Activated naive CD4-positive, alpha-beta T cell treated with anti-CD3 and anti-CD28 coated beads, Interleukin-2, amount 50 U/mL, for 72 hours (primary cell): ENCODE measurements at places on chromosomes 12 and 14.

DNA sequence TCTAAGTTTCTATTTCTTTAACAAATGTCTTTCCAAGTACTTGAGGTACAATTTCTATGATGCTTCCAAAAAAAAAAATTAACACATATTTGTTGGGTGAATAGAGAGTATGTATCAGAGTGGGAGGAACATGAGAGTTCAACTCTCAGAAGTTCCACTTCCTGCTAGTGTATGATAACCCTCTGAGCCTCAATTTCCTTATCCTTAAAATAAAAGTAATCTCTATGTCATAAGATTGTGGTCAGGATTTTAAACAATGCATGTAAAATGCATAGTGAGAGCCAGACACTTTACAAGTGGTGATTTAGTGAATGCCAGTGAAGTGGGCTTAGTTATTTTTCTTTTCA, 270.3 kb upstream of the AMIGO2 start:
- no peak for DNase-seq

DNA sequence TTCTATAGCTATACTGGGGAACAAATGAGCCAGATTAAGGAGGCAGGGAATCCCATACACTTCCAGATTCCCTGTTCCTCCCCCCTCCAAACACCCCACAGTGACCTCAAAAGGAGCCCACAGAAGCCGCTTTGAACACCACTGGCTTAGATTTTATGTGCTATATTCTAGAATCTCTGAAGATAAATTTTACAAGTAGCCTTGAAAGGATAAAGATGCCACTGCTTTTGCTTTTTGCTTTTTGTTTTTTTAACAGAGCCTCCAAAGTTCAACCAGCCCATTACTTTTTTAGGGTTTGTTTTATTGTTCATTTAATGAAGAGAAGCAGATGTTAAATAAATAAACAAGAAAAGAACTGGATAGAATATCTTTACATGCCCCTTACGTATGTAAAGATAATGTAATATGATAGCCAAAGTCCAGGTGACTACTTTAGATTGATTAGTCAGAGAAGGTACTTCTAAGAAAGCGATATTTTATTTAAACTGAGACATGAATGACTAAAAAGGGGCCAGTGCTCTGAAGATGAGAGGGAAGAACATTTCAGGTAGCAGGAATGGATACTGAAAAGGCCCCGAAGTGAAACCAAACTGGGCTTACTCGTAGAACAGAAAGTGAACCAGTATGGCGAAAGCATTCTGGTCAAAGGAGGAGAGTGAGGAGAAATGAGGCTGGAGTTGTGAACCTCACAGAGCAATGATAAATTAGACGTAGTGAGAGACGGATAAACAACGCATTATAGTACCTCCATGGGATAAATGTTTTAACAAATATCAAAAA, 44.6 kb downstream of the DUSP6 start:
- DNase-seq: peak; percentile 8

DNA sequence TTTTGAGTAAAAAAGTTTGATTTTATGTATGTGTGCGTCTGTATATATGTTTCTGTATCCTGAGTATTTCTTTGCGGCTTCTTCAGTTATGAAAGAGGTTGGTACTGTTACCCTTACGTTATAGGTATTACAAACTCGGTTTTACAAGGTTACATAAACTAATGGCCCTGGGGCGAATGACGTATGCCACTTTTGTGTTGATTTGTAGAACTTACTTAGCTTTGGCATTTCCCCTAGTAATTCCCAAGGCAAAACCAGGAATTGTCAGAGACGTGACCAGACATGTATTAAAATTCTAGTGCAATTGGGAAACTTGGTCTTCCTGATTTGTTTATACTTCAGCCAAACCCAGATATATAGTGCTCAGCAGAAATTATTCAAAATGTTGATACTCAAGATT, 93.3 kb downstream of the DUSP16 start:
- DNase-seq: no peak

DNA sequence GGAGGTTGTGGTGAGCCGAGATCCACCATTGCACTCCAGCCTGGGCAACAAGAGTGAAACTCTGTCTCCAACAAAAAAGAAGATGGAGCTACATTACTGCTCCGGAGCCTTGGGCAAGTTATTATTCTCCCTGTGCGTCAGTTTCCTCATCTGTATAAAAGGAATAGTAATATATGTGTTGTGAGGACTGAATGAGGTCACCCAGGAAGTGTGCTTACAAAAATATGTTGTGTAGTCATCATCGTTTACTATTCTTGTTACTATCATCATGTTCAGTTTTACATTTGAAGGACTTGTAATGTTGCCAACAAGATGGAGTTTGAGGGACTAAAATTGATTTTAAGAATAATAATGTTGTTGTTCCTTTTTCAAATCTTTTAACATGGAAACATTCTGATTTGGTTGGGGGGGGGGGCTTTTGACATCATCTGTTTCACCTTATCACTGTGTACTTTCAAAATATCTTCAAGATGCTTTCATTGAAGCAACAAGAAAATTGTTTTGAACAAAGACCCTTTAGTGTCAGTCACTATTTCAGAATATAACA, 156.8 kb downstream of the PDE3A start:
- DNase-seq: no peak

- no peak for DNase-seq
These were observed 13.2 kb downstream of the PLBD1 start for GRCh38 chr12:14554281-14555007.

DNA sequence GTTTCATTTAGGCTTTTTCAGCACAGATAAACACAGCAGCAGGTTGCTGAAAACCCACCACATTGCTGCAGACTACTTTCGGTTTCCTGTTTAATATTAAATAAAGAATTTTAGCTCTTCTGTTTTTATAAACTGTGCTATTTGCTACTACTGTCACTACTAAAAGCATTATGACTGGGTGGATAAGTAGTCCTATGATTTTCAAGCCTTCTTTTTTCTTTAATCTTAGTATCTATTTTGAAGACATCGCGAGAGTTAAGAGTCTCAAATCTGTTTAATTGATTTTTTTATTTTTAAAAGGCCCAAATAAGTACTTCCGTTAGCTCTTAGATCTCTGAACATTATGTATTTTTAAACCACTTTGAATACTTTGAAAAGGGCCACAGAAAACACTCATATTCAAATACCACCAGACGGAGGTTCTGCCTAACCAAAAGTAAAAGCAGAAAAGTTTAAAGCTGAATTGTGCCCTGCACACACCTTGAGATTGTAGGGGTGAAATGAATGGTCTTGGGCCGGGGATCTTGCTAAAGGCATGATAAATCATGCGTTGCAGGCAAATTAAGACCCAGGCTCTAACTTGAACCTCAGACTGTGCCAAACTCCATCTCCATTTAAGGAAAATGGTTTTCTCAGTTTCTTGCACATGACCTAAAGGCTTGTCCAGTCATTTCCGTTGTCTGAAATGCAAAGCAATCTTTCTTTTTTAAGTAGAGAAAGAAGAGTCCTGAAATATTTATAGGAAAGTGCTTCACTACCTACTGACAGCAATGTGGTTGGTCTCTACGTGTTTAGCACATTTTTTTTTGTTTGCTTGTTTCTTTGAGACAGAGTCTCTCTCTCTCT, 13.6 kb upstream of the FOXN3 start:
- no peak for DNase-seq

- DNase-seq: no peak
These were observed 827.7 kb downstream of the TMTC2 start for GRCh38 chr12:83514372-83514771.

GRCh38 chr14:70318635-70319013, 40.9 kb downstream of the COX16 start:
- DNase-seq: no peak

DNA sequence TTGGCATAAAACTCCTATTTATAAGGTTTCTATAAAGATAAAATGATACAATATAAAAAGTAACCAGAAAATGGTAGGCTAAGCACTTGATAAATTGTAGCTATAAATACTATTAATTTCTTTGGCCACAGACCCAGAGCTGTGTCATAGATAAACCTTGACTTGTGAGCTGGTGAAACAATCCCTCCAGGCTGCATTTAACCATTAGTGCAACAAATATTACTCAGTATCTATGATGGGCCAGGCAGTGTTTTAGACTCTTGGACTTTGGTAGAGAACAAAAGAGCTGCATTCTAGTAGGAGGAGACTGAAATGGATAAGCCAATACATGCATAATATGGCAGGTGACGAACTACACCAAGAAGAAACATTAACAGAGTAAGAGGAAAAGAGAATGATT, 178.1 kb downstream of the BTG1 start:
- no peak for DNase-seq

DNA sequence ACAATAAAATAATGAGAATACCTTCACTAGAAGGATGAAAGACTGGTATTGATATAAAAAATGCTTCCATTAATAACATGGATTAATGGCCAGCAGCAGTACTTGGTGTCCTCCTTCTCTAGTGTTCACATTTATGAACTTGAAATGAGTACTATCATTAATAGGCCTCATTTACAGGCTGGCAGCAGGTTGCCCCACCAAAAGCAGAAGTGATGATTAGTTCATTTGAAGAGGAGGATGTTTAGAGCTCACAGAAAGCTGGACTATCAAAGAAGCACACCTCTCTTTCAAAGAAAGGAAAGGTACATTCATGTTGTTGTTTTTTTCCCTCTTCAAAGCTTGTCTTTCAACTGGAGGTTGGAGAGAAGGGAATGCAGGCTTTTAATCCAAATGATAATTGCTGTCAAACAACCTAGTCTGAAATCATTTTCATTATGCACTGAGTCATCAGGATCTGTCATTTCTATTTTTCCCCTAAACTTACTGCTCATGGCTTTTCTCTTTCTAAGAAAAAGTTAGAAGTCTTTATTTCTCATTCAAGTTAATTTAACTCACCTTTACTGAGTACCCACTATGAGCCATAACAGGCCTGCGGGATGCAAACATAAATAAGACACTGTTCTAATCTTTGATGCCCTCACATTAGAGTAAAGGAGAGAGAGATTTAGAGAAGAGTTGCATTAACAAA, 157.9 kb upstream of the GRIP1 start:
- no peak for DNase-seq

- DNase-seq: no peak
These were observed 113.2 kb downstream of the CAND1 start for GRCh38 chr12:67382241-67382871.

DNA sequence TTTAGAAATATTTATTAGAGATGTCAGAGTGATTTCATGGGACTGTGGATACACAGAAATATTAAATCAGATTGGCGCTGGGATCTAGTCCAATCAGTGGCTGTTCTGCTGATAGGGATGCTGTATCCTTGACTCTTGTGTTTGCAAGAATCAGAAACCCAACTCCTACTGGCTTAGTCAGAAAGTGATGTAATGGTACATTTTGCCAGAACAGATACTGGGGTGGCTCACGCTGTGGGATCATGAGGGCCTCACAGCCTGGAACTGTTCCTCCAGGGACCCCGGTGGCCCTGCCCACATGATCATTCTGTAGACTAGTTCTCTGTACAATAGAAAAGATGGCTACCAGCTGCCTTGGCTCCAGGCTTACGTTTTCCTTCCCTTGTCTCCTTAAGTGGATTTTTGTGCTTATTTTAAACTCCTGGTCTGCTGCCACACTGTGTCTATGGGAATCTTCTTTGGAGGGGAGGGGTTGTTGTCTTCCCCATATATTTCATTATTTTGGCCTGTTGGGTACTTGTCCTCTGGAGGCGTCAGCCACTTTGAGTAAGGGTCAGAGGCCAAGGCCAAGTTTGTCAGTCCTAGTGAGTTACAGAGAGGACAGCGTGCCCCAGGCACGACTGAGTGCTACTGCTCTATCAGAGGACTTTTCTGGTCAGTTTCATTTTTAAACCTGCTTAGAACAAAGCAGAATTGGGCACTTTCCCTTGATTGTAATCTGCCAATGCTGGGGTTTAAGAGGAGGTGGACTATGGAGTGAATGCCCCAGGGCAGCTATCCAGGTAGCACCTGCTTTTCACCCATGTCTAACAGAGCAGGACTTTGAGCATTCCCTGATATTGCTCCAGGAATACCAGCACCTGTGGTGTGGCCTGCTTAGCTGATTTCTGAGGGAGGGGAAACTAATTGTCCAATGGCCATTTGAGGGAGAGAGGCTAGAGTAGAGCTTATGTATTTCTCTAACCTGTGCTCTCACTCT, 164.3 kb downstream of the SLC5A8 start:
- DNase-seq: no peak

DNA sequence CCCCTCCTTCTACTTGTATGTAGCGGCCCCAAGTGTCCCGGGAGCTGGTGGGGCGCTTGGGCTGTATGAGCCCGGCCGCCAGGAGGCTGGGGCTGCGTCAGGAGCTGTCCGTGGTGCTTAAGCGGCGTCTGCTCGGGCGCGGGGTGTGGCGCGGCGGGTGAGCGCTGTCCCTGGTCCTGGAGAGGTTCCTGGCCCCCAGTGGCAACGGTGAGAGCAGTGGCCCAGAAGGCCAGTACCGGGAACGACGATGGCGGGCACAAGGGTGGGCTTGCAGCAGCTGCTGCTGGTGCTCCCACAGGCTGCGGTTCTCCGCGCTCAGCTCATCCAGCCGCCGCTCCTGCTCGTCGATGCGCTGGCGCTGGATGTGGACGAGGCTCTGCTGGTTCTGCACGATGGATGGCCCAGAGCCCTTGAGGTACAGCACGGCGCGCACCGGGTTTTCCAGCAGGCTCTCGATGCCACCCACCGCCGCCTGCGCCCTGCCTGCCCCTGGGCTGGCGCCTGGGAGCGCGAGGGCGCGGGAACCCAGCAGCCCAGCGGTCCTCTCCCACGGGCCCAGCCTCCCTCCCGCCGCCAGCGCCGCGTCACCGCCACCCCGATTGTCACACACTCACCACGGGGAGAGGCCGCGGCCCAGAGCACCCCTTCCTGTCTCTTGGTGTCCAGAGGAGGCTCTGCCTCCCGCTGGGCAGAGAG, 41.9 kb upstream of the FKBP4 start:
- DNase-seq: no peak

DNA sequence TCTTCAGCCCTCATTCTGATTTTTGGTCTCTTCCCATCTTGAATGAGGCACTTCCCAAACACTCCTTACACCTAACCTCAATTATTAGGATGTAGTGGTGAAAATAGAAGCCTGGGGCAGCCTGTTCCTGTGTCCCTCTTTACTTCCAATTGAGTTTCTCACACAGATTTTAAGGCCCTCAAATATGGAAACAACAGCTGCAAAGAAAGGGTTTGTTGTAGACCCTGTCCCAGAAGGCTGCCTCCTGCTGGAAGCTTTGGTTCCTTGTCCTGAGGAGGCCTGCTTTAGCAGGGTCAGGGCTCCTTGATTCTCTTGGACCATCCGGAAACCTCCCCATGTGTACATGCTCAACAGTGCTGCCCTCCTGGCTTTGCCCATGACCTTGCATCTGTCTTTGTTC, 101.3 kb downstream of the TGFB3 start:
- no peak for DNase-seq

DNA sequence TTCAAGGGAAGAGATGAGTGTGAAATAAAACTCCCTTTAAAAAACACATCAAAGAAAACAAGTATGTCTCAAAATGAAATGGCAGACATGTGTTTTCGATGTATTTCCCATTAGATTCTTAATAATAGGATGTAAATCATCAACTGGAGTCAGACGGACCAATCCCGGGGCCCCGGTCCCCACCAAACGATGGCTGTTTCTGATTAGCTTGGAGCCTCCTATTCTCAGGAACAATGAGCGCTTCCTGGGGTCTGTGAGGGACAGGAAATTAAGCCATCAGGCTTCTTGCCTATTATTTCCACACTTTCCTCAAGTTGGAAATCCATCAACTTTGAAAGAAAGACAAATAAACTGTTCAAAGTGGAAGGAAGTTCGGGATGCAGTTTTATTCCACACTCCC, 179.4 kb downstream of the EFCAB11 start:
- DNase-seq: no peak

GRCh38 chr12:104207416-104208205, 8.0 kb upstream of the TXNRD1 start:
- DNase-seq: no peak
